Hematopoietic multipotent progenitor cell treated with erythropoietin and hydrocortisone succinate and interleukin-3 and kit ligand, for 6 days (in vitro differentiated cells): ENCODE measurements at places on chromosomes 16 and 17.

- DNase-seq, result no peak
Observed at GRCh38 chr16:70269471-70269870, 17.7 kb upstream of the EXOSC6 start.

DNA sequence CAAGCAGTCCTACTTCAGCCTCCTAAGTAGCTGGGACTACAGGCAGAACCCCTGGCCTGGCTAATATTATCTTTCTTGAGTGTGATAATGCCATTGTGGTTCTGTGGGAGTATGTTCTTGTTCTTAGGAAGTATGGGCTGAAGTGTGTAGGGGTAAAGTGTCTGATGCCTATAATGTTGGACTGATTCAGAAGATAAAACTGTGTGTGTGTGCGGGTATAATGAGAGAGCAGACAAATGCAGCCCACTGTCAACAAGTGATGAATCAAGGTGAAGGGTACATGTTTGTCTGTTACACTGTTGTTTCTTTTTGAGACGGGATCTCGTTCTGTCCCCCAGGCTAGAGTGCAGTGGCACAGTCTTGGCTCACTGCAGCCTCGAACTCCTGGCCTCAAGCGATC is 127.5 kb downstream of the CLEC16A start:
- peak; percentile 24 for DNase-seq

DNA sequence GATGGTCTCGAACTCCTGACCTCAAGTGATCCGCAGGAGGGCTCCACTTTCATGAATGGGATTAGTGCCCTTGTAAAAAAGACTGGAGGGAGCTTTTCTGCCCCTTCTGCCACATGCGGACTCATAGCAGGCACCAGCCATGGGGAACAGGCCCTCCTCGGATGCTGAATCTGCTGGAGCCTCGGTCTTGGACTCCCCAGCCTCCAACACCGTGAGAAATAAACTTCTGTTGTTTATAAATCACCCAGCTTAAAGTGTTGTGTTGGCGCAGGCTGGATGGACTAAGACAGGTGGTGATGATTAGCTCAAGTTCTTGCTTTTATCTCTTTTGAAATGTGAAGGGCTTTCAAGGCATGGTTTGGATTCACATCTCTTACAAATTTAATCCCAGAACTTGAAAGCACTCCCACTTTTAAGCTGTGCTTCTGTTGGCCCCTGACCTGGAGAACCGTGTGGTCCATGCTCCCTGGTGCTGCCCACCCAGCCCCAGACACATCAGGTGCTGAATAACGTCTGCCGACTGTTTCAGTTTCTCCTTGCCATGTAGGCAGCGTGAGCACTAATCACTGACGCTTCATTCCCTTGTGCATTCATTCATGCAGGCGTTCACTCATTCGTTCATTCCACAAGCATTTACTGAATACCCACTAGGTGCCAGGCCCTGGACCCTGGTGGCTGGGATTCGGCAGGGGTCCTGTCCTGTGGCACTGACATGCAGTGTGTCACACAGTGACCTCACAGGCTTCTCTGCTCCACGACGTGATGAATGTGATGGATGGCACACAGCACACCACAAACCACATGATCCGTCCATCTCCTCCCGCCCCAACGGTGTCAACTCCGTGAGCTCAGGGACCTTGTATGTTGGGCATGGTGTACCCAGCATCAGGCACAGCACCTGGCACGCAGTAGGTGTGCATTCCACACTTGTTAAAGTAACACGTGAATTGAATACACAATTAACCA is 8.9 kb downstream of the CIBAR2 start:
- no peak for DNase-seq

DNA sequence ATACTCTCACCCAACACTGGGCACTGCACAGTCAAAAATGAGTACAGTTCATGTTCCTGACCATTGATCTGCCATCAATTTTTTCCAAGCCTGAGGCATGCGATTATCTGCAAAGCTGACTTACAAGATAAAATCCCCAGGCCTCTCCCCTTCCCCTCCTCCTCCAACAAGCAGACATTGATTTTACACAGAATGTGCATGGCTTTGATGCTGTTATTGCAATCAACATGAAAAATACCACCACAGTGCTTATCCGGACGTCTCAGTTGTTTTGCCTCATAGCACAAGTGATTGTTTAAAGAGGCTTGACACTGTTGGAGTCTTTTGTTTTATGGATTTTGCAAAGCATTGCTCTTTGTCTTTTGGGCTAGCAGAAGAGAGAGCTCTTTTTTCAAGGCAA is 163.8 kb downstream of the TOX3 start:
- no peak for DNase-seq

DNA sequence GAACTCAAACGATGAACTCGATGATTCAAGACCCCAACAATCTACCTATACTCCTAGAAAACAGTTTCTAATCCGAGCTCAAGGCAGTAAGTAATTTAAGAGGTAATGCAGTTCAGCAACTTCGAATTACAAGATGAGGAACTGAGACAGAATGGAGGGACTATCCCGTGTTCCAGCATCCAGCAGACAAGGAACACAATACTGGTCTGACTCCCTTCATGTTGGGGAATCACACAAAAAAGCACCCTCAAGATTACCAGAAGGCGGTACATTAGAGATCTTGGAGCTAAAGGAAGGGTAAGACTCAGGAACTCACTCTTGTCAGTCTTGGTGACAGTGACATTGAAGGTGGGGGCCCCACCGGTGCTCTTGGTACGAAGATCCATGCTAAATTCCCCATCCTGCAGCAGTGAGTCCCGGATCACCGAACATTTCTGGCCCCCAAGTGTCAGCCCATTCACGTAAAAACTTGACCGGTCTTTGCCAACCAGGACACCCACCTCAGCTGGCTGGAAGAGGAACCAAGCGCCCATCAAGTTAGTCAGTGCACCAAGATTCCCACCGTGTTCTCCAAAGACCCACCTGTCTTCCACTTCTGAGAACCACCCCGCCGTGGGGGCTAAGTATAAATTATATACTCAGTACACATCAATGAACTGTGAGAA is 1.9 kb downstream of the PFN1 start:
- no peak for DNase-seq

GRCh38 chr17:39026980-39027451 is 59.8 kb upstream of the FBXO47 start:
- peak; percentile 70 for DNase-seq

- no peak for DNase-seq
Observed at GRCh38 chr16:72858665-72859493, 189.0 kb downstream of the ZFHX3 start.

GRCh38 chr17:69575346-69575761 is 160.9 kb downstream of the MAP2K6 start:
- DNase-seq, result no peak

DNA sequence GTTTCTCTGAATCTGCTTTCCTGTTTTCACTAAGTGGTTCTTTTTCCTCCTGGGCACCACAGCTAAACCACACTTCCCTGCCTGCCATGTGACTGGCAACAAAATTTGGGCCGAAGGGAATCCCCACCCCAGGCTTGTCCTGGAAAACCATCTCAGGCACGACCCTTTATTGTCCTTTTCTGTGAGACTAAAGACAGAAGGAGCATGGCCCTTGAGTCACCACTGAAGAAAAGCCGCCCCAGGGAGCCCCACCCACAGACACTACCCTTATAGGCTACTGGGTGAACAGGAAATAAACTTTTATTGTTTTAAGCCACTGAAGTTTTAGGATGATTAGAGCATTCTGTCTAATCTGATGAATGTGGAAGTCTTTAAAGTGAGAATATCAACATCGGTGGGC is 88.6 kb upstream of the BRD7 start:
- no peak for DNase-seq

GRCh38 chr17:75776386-75777295 is 8.0 kb upstream of the UNK start:
- peak; percentile 74 for DNase-seq

- no peak for DNase-seq
Observed at GRCh38 chr16:9415545-9415944, 324.1 kb downstream of the HAPSTR1 start.

DNA sequence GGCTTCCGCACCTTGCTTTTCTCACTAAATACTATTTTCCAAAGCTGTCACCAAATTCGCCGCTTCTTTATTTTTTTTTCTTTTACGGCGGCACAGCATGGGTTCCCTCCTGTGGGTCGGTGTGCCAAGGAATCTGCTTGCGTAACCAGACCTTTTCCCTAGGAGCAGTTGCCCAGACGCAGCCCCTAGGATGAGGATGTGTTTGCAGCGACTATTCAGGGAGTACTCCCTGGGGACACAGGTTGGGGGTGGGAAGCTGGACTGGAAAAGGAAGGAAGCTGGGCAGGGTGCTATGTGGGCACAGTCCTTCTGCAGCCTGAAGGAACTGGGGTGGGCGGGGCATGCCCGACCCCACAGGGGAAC is 49.0 kb upstream of the ZCCHC14 start:
- no peak for DNase-seq

- no peak for DNase-seq
Observed at GRCh38 chr17:79452706-79453105, 158.1 kb downstream of the RBFOX3 start.

DNA sequence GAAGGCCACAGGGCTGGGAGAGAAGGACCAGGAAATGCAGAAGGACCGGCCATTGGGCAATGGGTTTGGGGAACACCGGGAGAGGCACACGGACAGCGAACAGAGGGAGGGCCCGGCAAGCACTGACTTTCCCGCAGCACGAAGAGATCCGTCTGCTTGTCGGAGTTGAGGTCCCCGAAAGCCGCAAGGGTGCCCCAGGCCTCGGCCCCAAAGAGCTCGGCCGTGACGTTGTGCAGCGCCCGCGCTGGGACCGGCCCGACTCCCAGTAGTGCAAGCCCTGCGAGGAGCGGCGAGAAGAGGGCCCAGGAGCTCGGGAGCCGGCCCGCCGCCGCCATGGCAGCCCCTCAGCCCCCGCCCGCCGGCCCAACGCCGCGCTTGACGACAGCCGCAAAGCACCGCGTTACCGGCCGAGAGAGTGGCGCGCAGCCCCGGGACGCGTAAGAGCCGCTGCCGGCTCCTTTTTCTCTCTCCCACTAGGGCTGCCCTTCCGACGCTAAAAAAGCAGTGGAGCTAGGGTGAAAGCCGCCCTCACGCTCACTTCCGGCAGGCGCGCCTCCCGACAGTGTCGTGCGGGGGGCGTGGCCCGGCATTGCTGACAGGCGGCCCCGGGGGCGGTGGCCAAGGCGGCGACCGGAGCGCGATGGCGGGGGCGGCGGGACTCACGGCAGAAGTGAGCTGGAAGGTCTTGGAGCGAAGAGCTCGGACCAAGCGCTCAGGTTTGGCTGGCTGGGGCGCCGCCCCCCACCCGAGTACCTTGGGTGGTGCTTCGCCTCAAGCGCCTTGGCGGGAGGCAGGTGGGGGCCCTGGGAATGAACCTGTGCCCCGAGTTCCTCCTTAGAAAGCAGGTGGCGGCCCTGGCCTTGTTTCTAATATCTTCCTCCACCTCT is at the start of the genes ITFG1 and PHKB:
TSS of gene ITFG1 (minus strand) at position 353 of the 887 bp plus-strand sequence. CDS start at position 335, 18 bp downstream.
TSS of gene PHKB (plus strand) at position 621 of the 887 bp plus-strand sequence. CDS start at position 641, 20 bp downstream.
- peak; percentile 93 for DNase-seq

- DNase-seq, result no peak
Observed at GRCh38 chr16:64617836-64618476, 503.9 kb downstream of the CDH11 start.

GRCh38 chr17:60371818-60372510 is 20.0 kb downstream of the USP32 start:
- DNase-seq, result no peak

DNA sequence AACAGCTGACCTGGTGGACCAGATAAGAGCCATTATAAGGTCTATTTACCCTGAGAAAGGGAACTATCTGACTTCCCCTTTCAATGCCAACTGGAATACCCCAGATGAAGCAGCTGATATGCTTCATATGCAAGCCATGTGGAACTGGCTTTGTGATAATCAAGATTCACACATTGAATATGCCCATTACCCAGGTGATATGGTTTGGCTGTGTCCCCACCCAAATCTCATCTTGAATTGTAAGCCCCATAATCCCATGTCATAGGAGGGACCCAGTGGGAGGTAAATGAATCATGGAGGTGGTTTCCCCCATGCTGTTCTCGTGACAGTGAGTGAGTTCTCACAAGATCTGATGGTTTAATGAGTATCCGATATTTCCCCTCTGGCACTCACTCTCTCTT is 42.1 kb downstream of the IKZF3 start:
- DNase-seq, result peak; percentile 15

DNA sequence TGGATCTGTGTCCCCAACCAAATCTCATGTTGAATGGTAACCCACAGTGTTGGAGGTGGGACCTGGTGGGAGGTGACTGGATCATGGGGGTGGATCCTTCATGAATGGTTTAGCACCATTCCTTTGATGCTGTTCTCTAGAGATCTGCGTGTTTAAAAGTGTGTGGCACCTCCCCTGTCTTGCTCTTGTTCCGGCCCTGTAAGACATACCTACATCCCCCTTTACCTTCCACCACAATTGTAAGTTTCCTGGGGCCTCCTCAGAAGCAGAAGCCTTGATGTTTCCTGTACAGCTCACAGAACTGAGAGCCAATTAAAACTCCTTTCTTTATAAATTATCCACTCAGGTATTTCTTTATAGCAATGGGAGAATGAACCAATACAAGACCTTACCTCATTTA is 257.7 kb downstream of the XYLT1 start:
- DNase-seq, result no peak

DNA sequence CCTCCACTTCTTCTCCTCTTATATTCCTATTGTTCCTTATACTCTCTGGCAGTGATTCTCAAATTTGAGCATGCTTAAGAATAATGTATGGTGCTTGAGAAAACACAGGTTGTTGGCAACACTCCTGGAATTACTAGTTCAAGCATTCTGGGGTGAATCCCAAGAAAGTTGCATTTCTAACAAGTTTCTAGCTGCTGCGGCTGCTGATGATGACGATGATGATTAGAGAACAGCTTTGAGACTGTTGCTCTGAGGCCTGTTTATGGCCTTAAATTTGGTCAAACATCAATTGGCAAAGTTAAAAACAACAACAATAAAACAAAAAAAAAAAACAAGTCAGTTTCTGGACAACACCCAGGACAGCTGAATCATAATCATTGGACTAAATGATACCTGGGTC is 961.9 kb downstream of the CDH11 start:
- DNase-seq, result no peak

GRCh38 chr16:2081201-2082084 is 33.7 kb downstream of the TSC2 start:
- DNase-seq, result no peak

DNA sequence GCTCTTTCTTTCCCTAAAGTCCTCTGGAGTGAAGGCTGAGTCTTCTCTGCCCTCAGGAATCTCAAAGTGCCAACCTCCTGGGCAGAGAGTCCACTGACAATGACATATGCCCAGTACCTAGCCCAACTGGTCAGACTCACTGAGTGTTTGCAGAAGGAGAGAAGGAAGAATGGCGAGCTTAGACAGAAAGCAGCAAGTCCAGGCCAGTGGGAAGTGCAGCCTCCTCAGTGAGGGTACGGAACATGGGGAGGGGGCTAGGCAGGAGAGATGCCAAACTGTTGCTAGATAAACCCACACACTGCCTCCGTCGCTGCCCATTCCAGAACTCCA is 678 bp downstream of the EXOC7 start:
- DNase-seq, result no peak

DNA sequence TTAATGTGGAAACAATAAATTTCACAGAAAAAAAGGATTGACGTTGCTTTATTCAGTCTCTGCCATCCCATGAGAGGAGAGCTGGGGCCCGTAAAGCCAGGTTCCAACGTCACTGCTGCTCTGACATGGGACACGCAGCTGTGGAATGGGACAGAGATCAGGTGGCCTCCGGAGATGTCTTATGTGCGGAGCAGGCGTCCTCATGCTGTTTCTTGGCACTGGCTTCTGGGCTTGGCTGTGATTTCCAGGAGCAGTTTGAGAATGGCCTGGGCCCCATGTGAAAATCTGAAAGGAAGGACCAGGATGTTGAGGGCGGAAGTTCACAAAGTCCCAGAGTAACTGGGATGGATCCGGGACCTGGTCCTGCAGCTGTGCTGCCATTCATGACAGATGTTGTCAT is 32.4 kb downstream of the NDEL1 start:
- DNase-seq, result no peak

GRCh38 chr16:57084996-57085395 is 7.4 kb upstream of the CPNE2 start:
- peak; percentile 43 for DNase-seq
